Skin of body (tissue), 3 donors: ENCODE measurements at places on chromosomes 7 and 10. TPM values are rescaled to one million over a fixed set of nuclear protein-coding genes. Genes with fewer than 3 reads are reported as not detected.

The AKR1C8 gene
- total RNA-seq = 1.5 TPM

The GLCCI1 gene
- total RNA-seq = 23.7 TPM

The LRIT1 gene
- total RNA-seq = not detected

The APBB1IP gene
- total RNA-seq = 9.5 TPM

The ITPRID1 gene
- 1.8 TPM for total RNA-seq

The HMX3 gene
- not detected for total RNA-seq

The ADIRF gene
- total RNA-seq = 69.2 TPM

The GPR158 gene
- total RNA-seq = 0.10 TPM

The NXPH1 gene
- total RNA-seq = 0.10 TPM

The STMP1 gene
- 18.6 TPM for total RNA-seq

GRCh38 chr10:3071405-3072198, 4.3 kb downstream of the PFKP start:
- no peak for DNase-seq

DNA sequence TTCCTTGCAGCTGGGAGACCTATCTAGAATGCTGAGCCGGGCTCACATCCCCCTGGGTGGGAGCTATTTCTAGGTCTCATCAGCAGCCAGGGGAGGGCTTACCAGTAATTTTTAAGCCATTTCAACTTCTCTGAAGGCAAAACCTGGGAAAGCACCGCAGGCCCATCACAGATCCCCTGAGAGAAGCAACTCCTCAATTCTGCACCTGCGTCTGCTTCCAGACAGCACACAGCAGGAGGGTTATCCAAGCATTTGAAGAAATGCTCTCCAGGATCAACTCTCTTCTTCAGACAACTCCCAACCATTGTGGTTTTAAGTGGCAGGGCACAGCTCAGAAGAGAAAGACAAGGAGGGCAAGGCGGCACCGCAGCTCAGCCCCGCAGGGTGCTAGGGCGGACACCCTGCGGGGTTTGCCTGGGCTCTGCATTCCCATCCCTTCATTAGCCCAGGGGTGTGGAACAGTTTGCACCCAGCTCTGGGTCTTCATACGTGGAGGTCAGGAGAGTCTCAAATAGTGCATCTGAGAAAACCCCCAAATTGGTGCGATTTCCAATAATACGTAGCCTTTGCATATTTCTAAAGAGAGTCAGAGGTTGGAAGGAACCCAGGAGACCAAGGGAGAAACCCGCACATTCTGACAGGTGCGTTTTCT, 618.7 kb downstream of the DNAJB6 start:
- DNase-seq = no peak

DNA sequence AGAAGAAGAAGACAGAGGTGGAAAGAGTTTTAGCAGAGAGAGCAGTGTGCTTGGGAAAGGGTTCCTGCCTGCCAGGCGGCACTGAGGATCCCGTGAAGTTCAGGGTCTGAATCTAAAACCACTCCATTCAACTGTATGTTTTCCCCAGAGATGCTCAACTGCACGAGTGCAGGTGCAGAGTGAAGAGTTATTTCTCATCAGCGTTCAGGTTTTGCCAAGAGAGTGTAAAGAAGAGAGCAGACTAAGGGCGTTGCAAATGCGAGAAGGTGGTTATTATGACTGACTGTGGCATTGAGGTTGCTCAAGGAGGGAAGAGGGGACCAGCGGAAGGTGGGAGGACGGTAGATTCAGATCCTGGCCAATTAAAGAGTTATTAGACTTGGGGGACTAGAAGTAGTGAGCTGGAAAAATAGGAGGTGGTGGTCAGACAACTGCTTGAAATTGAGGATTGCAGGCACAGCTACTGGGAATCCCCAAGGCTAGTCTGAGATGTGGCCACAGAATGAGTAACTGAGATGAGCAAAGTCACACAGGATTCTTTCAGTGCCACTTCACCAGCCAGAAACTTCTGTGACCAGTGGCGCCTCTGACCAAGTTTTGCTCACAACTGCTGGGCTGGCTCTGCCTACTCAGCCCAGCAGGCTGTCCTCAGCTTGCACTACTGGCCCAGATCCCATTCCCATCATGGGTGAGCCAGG, 29.1 kb downstream of the STRA8 start:
- DNase-seq = no peak

DNA sequence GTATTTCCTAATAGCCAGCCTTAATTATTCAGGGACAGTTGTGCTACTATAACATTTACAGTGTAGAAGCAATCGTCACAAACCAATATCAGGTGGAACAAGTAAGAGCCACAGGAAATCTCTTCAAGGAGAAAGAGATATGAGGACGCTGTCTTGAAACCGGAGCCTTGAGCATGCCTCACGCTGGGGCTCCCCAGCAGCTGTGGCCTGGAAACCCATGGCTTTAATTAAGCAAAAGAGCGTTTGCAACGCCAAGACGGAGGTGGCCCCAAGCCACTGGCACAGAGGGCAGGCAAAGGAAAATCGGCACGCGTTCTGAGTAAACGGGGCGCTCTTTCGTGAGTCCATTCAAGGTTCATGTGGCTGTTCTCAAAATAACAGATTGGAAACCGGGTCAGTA, 84.4 kb downstream of the C10orf90 start:
- DNase-seq = no peak

GRCh38 chr7:92973974-92974373, 137.6 kb upstream of the CDK6 start:
- peak; percentile 55 for DNase-seq

DNA sequence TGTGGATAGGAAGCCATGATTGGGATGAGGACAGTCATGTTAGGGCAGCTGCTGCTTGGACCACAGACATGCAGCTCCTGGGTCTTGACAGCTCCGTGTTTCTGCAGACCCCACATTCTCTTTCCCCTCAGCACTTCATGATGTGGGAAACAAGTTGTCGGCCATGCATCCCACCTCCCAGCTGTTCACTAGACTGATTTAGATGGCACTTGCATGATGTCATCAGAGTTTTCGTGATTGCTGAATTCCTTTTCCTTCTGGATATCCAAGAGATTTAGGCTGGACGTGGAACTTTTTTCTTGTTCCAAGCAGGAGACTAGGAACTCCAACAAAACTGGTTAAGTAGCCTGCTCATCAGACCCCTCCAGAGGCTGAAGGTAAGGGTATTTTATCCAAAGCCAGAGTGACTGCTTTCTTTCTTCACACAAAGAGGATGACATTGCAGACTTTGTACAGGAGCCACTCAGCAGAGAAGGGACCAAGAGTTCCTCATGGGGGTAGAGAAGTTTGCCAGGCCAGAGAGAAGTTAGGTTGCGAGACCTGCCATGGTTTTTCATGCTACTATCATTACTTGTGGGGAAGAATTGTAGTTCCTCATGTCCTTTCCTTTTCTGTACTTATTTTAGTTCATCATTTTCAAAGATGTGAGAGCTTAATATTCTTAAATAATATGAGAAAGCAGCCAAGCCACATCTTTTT, 117.7 kb upstream of the GJD4 start:
- no peak for DNase-seq

DNA sequence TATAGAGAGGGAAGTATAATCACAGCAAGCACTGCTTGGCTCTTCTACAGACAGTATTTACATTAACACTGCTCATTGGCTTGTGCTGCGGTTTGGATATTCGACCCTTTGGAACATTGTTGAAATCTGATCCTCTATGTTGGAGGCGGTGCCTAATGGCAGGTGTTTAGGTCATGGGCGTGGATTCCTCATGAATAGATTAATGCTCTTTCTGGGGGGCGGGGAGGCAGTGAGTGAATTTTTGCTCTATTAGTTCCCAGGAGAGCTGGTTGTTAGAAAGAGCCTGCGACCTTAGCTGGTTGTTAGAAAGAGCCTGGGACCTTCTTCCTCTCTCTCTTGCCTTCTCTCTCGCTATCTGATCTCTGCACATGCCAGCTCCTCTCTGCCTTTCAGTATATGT, 77.3 kb upstream of the SVIL start:
- DNase-seq = no peak

DNA sequence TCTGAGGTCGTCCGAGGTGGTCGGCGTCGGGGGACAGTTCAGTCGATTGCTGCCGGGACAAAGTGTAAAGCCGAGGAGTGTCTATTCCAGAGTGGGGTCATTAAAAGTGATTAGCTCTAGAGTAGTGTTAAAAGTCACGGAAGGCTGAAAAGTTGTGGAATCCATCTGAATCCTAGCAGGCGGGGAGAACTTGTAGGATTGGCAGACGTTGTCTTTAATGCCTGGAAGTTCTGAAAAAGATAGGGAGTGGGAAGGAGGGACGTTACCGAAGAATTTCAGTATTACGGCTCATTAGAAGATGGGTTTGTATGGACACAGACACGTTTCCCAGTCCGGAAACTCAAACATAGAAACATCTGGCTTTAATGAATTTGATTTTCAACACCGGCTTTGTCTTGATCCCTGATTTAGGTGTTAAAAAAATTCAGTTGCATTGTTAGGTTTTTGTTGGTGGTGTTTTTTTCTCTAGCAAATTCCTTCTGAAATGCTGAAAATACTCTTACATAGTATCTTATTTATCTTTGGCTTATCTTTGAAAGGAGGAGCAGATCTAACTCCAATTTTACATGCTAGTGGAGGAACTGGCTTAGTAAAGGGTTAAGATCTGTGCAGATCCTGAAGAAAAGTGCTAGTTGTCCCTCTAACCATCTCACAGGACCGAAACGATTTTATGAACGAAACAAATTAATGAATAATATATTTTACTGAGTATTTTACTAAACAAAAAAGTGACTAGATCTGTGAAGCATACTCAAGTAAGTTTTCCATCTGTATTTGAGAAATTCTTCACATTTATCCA, 900 bp downstream of the MKLN1 start:
- DNase-seq = peak; percentile 59

- no peak for DNase-seq
Measured at GRCh38 chr7:158077151-158077840, 510.3 kb downstream of the PTPRN2 start.

GRCh38 chr10:127157506-127158200, 38.7 kb downstream of the INSYN2A start:
- peak; percentile 25 for DNase-seq

- DNase-seq = no peak
Measured at GRCh38 chr10:71971311-71971731, 7.1 kb downstream of the CHST3 start.

DNA sequence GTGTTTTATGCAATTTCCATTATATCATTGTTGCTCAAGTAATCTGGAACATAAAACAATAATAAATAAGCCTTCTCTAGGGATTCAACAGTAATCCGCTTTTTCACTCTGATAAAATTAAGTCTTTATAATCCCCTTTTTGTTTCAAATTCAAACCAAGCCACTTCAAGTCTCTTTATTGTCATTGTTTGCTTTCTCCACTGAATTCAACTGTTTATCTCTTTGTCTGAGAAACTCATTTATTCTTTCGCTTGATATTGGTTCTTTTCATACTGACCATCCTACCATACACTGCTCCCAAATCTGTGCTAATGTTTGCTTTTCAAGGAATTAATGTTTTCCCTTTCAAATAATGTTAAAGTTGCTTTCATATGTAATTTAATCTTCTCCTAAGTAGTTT, 550.4 kb upstream of the PCDH15 start:
- DNase-seq = no peak

GRCh38 chr7:149147752-149148653, 750 bp downstream of the ZNF398 start:
- DNase-seq = no peak

- DNase-seq = no peak
Measured at GRCh38 chr7:151790095-151790829, 86.7 kb downstream of the PRKAG2 start.

DNA sequence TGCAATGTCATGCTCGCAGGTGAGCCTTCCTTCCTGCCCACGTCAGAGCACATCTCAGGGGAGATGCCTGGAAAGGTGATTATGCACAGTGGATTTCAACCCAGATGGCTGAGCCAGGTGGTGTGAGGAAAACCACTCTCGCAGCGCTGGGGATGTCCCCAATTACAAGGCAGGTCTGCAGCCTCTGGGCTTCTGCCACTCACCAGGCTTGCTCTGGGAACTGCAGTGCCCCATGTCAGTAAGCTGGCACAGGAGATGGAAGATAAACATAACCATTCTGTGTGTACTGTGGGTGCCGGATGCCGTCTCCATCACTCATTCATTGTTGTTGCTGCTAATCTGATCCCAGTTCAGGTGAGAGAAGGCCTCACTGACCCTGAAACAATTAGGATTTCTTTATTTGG, 222.9 kb upstream of the PITRM1 start:
- DNase-seq = no peak

- DNase-seq = no peak
Measured at GRCh38 chr10:34814223-34814912, 728 bp downstream of the PARD3 start.

DNA sequence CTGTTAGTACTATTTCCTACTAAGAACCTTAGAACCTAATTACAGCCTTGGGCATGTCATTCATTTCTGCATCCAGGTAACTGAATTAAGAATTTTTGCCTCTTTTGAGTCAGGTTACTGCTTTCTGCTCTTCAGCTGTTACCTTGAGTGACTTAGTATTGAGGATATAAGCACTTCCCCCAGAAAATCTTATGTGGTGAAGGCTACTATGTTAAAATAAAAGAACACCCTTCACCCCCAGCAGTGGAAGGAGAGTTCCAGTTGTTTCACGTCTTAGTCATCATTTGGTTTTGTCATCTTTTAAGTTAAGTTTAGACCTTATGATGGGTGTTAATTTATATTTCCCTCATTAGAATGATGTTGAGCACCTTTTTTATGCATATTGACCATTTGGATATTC, 82.8 kb downstream of the GLCCI1 start:
- DNase-seq = no peak

DNA sequence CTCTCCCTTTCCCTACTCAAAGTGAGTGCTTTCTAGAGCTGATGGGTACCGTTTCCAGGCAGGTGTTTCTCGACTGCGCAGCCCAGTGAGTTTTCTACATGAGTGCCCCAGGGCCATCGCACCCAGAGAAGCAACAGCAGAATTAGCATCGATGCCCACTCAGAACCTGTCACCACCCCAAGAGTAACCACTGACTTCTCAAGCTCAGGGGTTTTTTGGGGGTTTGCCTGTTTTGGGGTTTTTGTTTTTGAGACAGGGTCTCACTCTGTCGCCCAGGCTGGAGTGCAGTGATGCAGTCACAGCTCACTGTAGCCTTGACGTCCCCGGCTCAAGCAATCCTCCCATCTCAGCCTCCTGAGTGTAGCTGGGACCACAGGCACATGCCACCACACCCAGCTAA, 25.7 kb downstream of the SNX8 start:
- DNase-seq = no peak

DNA sequence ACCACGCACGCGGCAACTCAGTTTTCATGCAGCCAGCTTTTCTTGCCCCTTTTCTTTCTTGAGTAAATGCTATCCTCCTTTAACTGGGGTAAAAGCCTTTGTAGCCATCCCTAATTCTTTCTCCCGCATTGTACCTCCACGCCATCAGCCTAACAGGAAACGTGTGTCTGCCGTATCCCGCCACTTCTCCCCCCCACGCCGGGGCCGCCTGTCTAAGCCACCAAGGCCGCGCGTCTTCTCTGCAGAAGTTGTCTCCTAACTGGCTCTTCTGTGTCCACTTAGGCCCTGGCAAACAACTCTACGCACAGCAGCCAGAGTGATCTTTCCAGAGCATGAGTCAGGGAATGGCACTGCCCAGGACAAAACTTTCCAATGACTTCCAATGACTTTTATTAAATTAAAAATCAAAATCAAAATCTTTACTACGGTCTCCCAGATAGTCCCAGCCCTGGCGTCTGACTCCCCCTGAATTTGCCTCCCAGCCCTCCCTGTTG, 74.6 kb downstream of the XRCC2 start:
- DNase-seq = no peak
